Fibroblast of skin of scalp (primary cell): ENCODE measurements at places on chromosomes 3 and 15.

DNA sequence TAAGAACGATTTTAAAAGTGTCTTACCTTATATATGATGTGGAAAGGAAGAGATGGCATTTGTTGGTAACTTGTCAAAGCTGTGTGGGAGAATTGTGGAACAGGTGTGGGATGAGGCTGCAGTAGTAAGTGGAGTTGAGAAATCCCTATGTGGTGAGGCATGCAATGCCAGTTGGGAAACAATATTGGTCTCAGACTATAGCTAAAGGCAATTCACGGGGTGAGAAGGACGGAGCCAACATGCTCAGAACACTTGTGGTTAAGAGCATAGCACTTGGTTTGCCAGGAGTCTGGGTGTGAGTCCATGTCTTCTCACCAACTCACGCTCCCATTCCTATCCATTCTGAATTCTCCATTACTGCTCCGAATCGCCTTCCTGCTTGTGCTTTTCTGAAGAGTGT, 615.6 kb upstream of the ADAMTS9 start:
- DNase-seq = no peak

GRCh38 chr3:155138677-155139076, 58.6 kb downstream of the MME start:
- no peak for DNase-seq

DNA sequence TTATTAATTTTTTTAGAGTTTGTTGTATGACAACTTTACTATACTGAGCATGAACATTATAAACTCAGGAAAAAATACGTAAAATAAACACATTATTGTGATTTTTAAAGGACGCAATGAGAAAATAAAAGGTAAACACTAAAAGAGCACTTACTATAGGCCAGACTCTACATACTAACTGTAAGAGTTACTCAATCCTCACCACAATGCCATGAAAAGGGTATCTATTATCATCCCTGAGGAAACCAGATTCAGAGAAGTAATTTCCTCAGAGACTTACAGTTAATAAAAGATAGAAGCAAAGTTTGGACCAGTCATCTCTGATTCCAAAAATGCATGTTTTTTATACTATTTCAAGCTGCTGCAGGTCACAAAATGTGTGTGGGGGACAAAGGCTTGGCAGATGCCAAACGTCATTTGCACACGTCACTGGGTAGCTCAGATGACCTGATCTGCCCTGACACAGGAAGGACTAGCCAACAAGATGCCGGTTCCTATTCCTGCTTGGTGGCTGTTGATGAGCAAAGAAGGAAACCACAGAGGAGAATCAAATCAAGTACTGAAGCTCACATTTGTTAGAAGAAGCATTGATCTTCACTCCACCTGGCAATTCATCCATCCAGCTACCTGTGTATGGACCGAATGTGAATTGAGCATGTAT, 42.3 kb downstream of the KLHL6 start:
- DNase-seq = no peak

- no peak for DNase-seq
Measured at GRCh38 chr3:60886518-60886917, 364.7 kb downstream of the FHIT start.

DNA sequence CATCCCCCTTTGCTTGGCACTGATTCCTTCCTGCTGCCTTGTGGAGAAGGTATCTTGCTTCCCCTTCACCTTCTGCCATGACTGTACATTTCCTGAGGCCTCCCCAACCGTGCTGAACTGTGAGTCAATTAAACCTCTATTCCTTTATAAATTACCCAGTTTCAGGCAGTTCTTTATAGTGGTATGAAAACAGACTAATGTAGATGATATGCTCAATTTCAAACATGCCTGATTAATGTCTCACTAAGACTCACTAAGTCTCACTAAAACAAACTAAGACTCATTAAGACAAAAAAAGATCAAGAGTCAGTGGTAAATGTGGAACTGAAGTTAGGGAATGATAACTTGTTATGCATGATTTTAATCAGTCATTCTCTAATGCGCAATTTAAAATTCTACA, 606.6 kb downstream of the RBMS3 start:
- DNase-seq = no peak

DNA sequence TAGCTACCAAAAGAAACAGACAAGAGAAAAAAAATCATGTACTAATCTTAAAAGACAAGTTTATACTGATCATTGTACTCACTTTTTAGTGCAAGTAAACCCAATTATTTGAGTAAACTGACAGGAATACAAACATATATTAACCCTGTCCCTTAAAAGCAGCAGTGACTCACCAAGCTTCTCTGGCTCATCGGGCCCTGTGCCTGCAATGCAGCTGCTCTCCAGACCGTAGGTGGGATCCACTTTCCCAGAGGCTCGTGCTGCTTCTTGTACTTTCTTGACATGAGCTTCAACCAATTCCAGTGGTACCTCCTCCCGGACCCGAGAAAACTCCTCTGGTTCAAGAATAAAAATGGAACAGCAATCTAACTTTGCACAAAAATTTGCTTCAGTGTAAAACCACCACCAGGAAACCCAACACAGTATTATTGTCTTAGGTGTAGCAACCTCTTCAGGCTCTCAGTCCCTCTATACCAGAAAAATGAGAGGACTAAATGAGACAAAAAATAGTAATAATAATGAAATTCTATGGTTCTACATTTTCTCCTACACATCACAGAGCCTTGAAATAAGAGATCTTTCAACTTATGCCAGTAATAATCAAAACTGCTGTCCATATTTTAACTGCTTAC, 82.6 kb upstream of the CSPG5 start:
- DNase-seq = peak; percentile 27

DNA sequence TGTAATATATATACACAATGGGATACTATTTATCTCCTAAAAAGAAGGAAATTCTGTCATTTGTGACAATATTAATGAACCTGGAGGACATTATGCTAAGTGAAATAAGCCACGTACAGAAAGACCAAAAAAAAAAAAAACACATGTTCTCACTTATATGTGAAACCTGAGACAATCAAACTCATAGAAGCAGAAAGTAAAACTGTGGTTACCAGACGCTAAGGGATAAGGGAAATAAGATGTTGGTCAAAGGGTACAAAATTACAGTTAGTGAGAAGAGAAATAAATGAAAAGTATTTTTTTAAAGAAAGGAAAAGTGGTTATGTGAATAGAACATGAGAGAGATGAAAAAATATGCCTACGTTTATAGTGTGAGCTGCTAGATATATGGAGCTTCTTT, 101.1 kb downstream of the CPNE4 start:
- no peak for DNase-seq

- DNase-seq = no peak
Measured at GRCh38 chr15:41825145-41825544, 2.7 kb upstream of the JMJD7 start.

DNA sequence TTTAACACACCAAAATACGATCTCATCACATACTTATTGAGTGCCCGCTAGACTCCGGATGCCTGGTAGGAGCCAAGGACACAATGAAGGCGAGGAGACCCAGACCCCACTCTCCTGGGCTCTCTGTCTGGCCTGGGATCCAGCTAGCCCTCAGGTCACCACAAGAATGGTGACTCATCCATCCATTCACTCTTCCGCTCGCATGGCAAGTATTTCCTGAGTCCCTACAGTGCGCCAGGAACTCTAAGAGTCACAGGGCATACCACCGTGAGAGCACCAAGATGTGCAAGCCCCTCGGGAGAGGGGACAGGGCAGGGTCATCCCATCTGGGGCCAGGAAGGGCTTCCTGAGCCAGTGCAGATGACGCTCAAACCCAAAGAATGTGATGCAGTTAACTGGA, 101.6 kb upstream of the PRR20G start:
- peak; percentile 20 for DNase-seq

DNA sequence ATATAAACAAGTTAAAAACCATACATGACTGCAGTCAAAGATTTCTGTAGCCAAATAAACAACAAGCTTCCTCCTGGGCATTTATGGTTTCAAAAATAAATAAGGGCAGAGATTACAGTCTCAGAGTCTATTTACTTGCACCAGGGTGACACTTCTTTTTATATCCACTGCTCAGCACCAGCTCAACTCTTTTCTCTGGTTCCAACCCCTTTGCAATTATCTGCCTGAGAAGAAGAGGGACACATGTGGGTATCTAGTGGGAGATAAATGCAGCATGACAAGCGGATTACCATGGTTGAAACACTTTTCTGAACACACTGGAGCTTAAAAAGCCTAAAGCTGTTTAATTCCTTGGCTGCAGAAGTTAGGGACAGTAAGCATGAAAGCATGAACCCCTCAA, 311.5 kb downstream of the CNTN3 start:
- no peak for DNase-seq
